Esophagus mucosa (tissue), 1 donor: ENCODE measurements at places on chromosomes 4 and X. TPM values are rescaled to one million over a fixed set of nuclear protein-coding genes. Genes with fewer than 3 reads are reported as not detected.

GRCh38 chrX:21986596-21986995 is 45.5 kb upstream of the PHEX start:
- no peak for ATAC-seq

GRCh38 chr4:184940500-184940899 is 77.8 kb upstream of the HELT start:
- no peak for ATAC-seq

DNA sequence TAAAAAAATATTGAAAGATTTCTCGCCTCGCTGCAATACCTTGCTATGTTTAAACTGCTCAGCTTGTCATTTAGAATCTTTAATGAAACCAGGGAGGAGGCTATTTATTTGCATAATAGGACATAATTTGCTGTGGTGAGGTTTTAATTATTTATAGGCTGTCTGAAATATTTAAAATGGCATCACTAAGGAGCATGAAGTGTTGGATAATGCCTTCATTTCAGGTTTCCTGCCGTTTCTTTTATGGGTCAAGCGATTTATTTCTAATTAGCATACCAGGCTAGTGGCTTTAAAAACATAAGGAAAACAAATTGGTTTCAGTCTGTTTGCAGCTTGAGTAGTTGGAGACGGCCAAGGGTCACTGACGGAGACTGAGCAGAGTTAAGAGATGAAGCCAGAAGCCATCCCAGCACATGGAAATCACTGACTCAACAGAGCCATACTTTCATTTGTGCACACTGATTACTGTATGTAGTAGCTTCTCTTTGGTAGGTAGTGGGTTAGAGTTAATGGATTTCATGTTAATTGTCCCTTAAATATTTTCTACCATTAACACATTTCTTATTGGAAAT is 1962.4 kb upstream of the TENM3 start:
- ATAC-seq = no peak

GRCh38 chr4:168531305-168531704 is 34.5 kb downstream of the PALLD start:
- ATAC-seq = no peak

Gene CLDN2
- not detected for total RNA-seq

Gene TNIP2
- total RNA-seq = 25.1 TPM

Gene SMIM10L2A
- 1.4 TPM for total RNA-seq

Gene USO1
- 44.3 TPM for total RNA-seq
